ENCODE measurements at places on chromosomes 5 and 9.

- no peak for DNase-seq
Observed at GRCh38 chr9:108001237-108001636, 511.7 kb upstream of the KLF4 start.

- no peak for DNase-seq
Observed at GRCh38 chr5:154194345-154195329, 4.1 kb downstream of the GALNT10 start.

DNA sequence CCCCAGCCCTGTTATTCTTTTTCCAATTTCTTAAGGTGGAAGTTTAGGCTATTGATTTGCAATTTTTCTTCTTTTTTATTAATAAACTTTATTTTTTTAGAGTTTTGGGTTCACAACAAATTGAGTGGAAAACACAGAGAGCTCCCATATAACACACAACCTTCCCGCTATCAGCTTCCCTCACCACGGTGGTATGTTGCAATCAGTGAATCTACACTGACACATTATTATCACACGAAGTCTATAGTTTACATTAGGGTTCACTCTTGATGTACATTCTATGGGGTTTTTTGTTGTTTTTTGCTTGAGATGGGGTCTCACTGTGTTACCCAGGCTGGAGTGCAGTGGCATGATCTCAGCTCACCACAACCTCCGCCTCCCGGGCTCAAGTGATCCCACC, 4.8 kb upstream of the NFX1 start:
- DNase-seq = no peak

GRCh38 chr5:141866096-141866495, 12.1 kb downstream of the PCDH1 start:
- DNase-seq = no peak

DNA sequence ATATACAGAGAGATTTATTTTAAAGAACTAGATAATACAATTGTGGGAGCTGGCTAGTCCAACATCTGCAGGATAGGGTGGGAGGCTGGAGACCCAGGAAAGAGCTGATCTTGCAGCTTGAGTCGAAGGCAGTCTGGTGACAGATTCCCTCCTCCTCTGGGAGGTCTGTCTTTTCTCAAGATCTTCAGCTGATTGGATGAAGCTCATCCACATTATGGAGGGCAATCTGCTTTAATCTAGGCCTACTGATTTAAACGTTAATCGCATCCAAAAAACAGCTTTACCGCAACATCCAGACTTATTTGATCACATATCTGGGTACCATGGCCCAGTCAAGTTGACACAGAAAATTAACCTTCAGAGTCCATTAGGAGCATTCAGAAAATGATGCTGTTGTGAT, 168.1 kb downstream of the ATPSCKMT start:
- no peak for DNase-seq

GRCh38 chr9:77585335-77585786, 62.8 kb downstream of the GNA14 start:
- no peak for DNase-seq

GRCh38 chr9:17624571-17624970, 45.7 kb downstream of the SH3GL2 start:
- no peak for DNase-seq

DNA sequence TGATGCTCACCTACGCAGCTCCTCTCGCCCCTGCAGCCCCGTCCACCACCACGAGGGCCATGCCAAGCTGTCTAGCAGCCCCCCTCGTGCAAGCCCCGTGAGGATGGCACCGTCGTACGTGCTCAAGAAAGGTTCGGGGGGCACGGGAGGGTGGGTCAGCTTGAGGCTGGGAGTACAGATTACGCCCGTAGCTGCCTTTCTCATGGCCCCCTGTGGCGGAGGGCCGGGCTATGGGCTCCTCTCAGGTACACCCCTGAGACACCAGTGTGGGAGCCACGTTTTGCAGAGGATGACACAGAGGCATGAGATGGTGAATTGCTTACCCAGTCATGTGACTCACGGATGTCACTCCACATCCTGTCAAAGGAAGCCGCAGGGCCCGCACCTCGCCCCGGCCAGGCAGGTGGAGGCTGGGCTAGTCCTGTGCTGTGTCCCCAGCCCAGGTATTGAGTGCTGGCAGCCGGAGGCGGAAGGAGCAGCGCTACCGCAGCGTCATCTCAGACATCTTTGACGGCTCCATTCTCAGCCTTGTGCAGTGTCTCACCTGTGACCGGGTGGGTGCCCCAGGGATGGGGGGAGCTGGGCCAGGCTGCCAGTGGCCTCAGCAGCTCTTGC, 33.7 kb downstream of the USP20 start:
- no peak for DNase-seq

DNA sequence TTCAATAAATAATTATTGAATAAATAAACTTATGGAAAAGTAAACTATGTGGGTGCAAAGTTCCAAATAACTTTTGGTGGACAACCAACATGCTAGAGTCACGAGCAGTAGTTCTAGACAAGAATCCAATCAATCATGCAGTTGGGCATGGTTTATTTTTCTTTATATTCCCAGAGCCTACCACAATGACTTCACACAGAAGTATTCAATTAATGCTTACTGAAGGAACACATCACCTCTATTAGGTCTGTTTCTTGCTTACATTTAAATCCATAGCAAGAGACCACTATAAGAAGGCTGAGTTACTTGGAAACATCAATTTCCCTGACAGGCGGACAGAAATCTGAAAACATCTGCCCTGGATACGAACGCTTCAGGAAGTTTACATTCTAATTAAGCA, 214.2 kb downstream of the TMEM232 start:
- DNase-seq = no peak

GRCh38 chr5:16930496-16930895, 5.6 kb downstream of the MYO10 start:
- DNase-seq = no peak

DNA sequence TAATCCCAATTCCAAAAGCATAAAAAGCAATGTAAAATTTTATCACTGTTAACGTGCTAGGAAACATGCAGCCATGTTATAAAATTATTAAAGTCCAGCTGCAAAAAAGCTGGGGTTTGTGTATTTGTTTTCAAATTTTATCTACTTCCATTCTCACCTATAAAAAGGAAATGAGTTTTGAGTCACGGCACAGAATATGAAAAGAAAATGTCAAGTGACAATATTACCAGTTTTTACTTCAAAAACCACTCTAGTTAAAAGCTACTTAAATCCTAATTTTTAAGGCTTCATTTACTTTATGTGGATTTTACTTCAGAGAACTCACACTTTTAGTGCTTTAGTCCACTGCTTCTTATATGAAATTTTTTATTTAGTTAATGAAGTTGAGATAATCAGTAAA, 72.7 kb upstream of the IFNE start:
- no peak for DNase-seq

GRCh38 chr9:1495282-1496030, 445.3 kb downstream of the DMRT2 start:
- no peak for DNase-seq

GRCh38 chr5:10474521-10475075, 32.9 kb downstream of the ROPN1L start:
- no peak for DNase-seq

DNA sequence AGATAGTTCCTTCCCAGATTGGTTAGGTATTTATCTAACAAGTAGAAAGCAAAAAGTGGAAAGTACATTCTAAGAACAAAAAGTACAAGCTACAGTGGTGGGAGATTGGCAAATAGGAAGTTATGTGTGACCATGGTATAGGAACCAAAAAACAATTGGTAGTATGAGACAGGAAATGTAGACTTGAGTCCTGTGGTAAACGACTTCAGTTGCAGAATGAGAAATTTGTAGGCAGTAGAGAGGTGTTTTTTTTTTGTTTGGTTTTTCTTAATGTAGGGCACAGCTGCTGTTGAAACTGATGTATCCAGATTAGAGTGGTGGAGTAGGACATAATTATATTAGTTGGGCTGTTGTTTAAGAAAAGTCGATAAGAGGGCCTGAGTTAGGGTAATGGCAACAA, 72.0 kb downstream of the CCNH start:
- peak; percentile 38 for DNase-seq

- no peak for DNase-seq
Observed at GRCh38 chr5:18321262-18321942, 687.1 kb downstream of the TAF11L14 start.

GRCh38 chr5:177175336-177175735, 41.8 kb downstream of the NSD1 start:
- no peak for DNase-seq

DNA sequence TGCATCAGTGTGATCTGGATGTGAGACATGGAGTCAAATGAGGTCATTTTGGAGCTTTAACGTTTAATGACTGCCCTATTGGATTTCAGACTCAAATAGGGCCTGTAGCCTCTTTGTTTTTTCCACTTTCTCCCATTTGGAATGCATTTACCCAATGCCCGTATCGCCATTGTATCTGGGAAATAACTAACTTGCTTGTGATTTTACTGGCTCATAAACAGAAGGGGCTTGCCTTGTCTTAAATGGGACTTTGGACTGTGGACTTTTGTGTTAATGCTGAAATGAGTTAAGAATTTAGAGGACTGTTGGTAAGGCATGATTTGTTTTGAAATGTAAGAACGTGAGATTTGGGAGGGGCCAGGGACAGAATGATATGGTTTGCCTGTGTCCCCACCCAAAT, 494.6 kb downstream of the CHSY3 start:
- DNase-seq = no peak

DNA sequence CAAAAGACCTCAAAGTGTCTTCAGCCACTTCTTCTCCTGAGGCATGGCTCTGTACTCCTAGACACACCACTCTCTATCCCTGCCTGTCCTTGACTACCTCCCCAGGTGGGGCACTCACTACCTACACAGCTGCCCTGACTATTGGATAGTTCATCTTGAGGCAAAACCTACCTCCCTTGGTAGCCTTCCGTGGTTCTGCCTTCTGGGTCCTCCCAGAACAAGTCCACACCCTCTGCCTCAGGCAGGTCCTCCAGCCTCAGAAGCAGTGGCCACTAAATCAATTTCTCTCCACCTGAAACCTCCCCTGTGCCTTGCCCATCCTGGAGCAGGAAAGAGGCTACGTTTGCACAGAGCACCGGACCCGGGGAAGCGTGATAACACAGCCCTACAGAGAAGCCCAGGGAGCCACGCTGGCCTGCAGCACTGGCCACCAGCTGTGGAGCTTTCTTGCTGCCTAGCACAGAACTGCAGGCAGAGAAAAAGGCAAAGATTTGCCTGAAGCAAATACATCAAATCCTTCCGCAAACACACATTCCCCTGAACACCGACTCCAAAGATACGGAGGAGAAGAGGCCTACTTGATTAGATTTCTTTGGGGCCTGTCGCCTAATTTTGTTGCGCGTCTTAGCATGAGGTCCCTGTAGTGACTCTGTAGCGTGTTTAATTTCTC, 141.8 kb downstream of the C9orf50 start:
- DNase-seq = no peak

DNA sequence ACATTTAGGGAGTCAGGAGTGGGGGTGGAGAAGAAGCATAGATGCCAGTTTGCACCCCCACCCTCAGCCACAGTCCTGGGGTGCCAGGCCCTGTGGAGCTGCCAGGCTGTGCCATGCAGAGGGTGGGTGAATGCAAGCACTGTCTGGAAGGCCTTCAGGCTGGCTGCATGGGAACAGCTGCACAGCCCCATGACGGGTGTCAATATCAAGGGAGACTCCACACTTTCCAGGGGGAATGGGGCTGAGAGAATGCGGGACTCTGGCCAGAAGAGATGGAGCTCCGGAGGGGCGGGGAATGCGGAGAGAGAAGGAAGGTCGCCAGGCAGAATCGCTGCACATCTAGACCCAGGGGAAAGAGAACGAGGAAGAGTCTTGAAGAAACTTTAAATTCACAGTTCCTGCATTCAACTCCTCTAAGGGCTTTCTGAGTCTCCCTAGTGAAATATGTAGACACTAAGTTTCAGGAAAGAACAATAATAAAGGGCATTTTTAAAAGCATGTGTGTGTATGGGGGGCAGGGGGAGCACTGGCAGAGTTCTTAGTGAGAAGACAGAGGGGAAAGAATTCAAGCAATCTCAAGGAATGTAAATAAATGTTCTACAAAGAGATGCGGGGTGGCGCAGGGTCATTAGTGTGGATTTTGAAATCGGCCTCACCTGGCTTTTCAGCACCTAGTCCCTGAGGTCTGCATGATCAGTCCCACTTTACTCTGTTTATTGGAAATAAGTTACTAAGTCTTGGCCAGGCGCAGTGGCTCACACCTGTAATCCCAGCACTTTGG, 59.1 kb downstream of the BOD1 start:
- no peak for DNase-seq

- no peak for DNase-seq
Observed at GRCh38 chr5:167020418-167020817, 1271.0 kb upstream of the WWC1 start.

DNA sequence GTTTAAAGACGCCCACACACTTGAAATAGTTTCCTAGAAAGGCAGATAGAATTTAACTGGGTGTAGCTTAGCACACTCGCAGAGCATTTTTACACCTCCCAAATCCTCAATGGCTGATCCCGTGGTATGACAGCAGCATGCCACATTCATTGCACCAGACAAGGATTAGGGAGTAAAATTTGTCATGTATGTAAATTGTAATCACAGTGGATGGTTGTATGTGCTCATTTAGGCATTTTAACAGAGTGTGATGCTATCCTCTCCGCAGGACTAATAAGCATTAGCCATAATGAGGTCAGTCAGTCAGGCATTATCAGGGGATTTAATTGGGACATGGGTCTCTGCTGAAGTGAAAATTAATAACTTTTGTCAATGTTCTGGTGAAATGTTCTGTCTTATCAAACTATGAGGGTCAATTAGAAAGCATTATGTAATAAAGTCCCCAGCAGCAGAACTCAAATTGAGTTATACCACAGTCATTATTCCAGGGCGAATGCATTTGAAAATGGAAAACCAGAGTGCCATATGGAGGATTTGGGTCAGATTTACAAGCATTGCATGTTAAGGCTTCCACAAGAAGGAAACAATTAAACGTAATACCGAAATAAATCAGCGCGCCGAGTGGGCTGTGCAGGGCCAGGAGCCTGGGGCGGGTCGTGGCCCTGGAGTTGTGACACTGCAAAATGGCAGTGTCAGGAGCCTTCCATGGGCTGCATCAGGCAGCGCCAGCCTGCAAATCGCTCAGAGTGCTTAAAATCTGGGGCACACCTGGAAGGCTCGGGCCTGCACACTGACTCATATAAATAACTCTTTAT, 602.2 kb downstream of the BNC2 start:
- no peak for DNase-seq

DNA sequence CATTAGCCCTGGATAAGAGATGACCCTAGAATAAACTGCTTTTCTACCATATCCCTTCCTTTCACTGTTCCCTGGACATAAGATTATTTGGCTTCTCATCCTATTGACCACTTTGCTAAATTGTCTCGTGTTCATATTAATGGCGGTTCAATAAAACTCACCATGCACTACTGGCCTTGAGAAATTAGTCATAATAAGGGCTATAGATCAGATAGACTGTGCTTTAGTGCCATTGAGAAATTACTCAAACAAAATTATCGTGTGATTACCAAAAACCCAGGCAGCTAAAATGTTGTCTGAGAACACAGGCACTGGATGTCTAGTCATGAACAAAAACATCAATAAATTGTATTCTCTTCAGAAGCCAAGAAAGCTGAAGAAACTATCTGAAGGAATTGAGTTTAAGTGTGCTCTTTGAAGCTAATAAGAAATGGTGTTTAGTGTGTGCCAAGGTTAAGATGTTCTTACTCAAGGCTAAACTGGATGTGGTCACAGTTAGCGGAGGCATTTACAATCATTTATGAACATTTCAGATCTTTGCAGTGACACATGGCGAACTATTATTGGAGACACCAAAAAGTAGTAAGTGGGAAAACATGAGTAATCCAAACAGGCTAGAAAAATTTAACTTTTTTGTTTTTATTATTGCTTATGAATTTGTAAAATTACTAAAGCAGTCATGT, 460.4 kb upstream of the RORB start:
- DNase-seq = no peak

- DNase-seq = peak; percentile 88
Observed at GRCh38 chr5:139565411-139566305, 4.5 kb downstream of the UBE2D2 start.

All from common myeloid progenitor, CD34-positive (primary cell).